ENCODE measurements at places on chromosomes 16 and 17.

DNA sequence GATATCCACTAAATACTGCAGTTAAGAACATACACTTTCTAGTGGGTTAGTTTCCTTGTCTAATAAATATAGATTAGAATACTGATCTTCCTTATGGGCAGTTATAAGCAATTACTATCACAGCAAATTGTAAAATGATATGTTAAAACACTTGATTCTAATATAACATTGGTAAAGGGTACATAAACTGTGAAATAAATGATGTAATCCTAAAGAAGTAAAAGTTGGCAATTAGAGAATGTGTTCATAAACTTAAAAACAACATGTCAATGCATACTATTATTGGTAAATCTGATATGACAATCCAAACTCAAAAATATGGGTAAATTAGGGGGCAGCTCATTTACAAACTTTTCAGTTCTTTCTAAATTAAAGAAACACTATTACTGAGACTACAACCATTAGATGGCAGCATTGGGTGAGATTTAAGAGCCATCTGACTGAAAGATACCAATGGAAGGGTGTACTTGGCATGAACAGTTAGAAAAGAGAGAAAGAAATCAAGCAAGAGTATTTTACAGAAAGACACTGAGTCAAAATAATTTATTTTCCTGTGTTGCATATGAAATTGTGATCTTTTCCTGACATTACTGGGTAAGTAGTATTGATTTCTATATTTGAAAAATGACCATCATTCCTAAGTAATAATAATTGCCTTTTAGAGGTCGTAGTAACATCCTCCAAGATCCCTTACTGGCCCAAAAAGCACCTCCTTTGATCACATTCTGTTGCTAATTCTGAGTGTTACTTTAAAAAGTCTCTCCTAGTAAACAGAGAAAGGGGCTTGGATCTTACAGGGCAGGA is 119.6 kb downstream of the SPAG9 start:
- peak; percentile 72 for DNase-seq

- no peak for DNase-seq
Measured at GRCh38 chr17:72697602-72698146, 394.8 kb downstream of the SLC39A11 start.

DNA sequence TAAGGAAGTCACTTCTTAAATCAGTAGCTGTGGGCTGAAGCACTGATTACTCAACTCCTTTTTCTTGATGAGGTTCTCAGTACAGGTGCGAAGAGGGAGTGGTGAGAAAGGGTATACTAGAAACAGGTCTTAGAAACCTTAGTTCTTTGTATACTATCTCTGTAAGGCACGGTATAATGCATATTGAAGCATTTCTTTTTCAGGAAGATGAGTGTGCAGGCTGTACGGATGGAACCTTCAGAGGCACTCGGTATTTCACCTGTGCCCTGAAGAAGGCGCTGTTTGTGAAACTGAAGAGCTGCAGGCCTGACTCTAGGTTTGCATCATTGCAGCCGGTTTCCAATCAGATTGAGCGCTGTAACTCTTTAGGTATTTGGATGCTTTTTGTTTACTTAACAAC is 39.2 kb downstream of the CYLD start:
- DNase-seq: no peak

DNA sequence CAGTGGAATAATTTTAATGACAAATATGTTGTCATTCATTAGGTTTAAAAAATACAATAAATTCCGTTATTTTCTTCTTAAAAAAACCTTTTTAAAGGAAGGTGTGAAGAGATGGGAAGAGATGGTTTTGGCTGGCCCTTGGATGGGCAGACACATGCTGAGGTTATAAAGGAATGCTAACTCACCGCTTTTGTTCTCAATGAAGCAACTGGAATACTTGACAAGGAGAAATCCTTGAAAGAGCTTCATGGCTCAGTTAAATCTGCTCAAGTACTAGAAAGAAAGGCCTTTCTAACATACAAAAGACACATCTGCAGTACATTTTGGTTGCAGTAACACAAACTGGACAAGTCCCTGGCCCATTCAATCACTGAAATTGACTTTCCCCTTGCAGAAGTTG is 158.3 kb upstream of the KCNJ16 start:
- no peak for DNase-seq

DNA sequence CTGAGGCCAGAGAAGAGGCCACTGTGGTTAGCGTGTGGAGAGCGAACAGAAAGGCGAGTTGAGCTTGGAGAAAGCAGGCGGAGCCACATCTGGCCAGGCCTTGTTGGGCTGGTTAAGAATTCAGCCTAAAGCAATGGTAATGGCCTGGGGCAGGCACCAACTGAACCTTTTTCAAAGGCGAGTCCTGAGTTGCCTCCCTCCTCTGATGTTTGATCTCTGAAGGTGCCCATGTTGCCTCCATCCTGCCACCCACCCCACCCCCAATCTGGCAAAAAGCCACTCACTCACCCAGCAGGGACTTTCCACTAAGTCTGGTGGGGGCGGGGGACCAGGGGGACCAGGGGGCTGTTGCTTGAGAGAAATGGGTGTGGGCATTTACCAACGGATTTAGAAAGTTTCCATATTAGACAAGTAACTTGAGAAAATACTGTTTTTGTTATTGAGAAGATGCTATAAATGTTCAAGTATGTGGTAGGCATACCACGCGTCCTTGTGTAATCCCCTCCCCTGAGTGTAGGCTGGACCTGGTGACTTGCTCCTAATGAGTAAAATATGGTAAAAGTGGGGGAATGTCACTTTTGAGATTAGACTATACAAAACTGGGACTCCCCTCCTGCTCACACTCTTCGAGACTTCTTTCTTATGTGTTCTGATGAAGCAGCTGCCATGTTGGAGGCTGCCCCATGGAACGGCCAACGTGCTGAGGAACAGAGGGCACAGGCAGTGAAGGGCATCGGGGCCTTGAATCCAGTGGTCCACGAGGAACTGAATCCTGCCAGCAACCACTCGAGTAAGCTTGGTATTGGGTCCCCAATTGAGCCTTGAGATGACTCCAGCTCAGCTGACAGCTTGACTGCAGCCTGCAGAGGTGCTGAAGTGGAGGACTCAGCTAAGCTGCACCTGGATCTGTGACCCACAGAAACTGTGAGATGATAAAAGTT is 29.9 kb upstream of the TNS4 start:
- DNase-seq: no peak

DNA sequence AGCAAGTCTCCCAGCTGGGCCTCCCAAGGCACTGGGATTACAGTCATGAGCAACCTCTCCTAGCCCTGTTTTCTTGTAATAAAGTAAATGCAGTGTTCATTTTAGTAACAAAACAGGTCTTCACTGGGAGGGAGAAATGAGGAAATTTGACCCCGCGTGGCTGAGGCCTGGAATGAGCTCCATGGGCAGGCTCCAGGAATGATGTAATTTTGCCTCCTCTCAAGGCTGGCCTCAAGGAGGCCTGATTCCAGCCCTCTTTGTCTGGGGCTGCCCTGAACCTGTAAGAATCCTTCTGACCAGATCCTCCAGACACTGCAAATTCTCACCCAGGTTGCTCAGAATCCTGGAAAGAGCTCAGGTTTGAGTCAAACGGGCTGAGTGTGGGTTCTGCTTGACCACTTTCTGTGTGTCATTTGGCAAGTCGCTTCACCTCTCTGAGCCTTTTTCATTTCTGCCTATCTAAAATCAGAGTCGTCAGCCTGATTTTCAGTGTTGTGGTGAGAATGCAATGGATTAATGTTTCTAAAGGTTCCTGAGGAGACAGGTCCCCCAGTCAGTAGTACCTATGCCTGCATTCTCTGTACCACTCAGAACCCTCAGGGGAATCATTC is 57.1 kb downstream of the RAB11FIP4 start:
- no peak for DNase-seq

- DNase-seq: no peak
Measured at GRCh38 chr17:4156750-4157381, 13.9 kb downstream of the CYB5D2 start.

DNA sequence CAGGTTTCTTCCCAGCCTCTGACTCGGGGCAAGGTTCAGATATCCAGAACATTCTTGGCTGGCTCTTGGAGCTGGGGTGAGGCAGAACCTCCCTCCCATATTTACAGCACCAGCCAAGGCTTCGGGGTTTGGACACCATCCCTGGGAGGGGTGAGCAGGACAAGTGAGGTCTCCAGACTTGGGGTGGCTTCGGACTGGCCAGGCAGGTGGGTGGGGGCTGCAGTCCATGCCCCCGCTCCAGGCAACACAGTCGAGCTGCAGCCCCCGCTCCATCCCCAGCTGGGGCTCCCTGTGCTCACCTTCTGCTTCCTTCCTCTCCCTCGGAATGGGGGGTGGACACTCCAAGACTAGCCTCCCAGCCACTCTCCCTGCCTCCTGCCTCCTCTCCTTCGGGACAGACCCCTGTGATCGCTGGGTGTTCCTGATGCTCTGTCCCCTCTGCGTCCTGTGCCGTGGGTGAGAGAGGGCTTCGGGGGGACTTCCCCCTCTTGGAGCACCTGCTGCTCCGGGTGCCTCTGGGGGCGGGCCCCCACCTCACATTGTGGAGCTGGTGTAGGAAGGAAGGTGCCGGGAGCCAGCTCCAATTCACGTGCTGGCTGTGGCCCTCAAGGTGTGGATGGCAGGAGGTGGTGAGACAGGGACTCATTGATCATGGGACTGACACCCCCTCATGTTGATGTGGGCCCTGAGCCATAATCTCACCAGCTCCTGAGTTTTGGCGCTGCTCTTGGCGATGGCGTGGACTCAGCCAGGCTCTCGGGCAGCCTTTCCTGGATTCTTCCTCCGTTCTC is 189.2 kb downstream of the SEC14L1 start:
- no peak for DNase-seq

- DNase-seq: no peak
Measured at GRCh38 chr16:64499211-64499610, 622.7 kb downstream of the CDH11 start.

- no peak for DNase-seq
Measured at GRCh38 chr16:78227855-78228254, 128.4 kb downstream of the WWOX start.

- DNase-seq: no peak
Measured at GRCh38 chr17:81517009-81517338, 4.4 kb upstream of the ACTG1 start.

DNA sequence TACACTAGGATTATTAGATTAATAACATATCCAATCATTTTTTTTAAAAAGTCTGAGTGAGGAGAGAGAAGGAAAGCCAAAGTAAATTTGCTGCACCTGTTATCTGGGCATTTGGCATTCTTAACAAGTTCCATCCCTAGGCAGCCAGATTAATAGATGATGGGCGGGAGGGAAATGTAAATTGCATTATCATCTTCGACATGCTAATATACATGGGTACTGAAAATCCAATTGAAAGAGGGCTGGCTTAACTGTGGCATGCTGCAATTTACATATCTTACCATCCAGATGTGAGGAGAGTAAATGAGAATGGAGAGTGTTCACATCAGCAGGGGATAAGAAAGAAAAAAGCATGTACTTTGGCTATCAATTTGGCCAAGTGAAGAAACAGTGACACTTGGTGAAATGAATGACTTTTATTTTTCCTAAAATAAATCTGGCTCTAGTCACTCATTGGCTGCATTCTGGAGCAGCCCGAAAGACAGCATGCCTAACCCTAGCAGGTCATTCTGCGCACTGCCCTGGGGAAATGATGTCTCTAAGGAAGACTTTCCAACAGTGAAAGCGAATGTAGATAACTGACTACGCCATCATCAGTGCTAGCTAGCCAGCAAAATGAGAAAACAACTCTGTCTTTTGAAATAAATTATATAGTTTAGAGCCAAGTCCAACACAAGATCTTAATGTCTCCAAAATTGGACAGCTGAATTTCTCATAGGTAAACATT is 57.9 kb downstream of the HYDIN start:
- DNase-seq: no peak

GRCh38 chr16:82884320-82884898 is 257.6 kb downstream of the CDH13 start:
- no peak for DNase-seq

DNA sequence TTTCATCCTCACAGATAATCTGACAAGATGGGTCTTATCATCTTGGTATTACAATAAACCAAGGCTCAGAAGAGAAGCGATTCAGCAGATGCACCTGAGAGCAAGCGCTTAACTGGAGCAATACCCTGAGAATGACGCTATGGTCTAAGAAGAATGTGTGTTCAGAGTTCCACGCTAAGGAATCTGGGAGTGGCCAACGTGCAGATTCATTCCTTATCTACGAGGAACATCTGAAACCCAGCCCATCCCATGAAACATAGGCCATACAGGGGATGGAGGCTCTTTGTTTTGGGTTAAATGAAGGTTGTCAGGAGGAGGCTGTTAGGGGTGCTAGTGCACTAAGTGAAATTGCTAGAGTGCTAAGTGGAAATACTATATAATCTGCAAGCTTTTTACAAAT is 28.5 kb upstream of the KDM8 start:
- no peak for DNase-seq

DNA sequence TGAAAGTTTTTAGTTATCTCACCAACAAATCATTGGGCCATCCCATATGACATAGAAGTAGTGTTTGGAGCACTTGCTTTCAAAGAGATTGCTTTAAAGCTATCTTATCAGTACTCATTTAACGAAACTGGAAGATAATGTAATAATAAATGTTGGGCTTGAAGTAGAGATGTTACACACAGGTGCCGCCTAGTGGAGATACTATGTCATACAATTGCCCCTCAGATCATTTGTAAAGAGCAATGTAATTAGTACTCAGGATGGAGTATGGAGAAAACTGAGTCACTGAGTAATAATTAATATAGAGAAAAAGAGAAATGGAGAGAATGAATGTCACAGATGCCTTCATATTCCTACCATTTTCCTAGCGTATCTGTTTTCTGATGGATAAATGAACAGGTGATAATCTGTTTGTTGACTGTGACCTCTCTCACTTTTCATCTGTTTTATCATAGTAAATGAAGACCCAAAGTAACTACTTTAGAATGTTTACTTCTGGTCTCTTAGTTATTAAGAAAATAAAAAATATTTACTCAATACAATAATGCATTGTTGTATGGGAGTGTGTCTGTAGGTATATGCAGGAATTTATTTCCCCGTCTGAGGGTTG is 80.4 kb downstream of the EFCAB5 start:
- peak; percentile 19 for DNase-seq

- DNase-seq: no peak
Measured at GRCh38 chr16:14497245-14498082, 132.6 kb downstream of the PARN start.

DNA sequence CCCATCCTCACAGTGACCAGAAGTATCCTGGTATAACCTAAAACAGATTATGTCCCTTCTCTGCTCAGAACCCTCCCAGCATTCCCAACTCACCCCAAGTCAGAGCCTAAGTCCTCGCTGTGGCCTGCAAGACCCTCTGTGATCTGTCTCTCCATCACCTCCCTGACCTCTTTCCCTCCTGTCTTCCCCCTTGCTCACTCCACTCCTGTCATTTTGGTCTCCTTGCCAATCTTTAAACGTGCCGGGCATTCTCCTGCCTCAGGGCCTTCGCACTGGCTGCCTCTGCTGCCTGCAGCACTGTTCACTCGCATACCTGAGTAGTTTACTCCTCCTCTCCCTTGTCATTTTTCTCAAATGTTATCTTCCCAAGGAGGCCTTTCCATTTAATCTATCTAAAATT is 97.7 kb downstream of the GSG1L start:
- no peak for DNase-seq

- DNase-seq: peak; percentile 75
Measured at GRCh38 chr17:57986841-57987580, 1.0 kb downstream of the VEZF1 start.
